ENCODE measurements at places on chromosomes 12 and 14. TPM values are rescaled to one million over a fixed set of nuclear protein-coding genes. Genes with fewer than 3 reads are reported as not detected.
A peak's percentile ranks its signal among the peaks of the same experiment; 100 is the strongest.

- peak; percentile 74 for DNase-seq
These were observed 662 bp upstream of the ATP2A2 start for GRCh38 chr12:110280392-110280778.

- DNase-seq: no peak
These were observed 82.2 kb downstream of the PPP2R5C start for GRCh38 chr14:101843665-101844064.

DNA sequence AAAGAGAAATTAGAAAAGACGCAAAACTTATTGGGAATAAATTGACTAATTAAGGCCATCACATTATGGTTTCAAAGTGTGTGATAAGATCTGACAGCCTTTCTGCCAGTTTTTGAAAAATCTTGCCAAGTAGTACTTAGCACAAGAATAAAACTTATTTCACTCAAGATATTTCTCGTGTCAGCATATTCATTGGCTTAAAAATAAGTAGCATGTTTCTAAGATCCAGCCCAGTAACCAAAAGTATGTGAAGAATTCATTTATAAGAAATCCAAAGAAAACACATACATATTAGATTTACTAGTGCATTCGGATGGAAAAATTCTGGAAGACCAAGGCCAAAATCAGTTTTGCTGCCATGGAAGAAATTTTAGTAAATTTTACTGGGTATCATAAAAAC, 1135.0 kb downstream of the GALC start:
- DNase-seq: no peak

DNA sequence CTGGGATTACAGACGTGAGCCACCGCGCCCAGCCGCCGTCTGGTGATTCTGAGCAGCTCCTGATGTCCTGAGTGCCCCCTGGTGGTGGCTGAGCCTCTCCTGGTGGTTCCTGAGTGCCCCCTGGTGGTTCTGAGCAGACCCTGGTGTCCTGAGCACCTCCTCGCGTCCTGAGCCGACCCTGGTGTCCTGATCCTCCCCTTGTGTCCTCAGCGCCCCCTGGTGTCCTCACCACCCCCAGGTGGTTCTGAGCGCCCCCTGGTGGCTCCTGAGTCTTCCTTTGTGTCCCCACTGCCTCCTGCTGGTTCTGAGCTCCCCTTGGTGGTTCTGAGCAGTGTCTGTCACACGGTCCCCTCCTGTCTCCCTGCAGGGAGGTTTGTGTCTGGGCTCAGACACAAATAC, 1304.9 kb downstream of the TMEM121 start:
- peak; percentile 3 for DNase-seq

DNA sequence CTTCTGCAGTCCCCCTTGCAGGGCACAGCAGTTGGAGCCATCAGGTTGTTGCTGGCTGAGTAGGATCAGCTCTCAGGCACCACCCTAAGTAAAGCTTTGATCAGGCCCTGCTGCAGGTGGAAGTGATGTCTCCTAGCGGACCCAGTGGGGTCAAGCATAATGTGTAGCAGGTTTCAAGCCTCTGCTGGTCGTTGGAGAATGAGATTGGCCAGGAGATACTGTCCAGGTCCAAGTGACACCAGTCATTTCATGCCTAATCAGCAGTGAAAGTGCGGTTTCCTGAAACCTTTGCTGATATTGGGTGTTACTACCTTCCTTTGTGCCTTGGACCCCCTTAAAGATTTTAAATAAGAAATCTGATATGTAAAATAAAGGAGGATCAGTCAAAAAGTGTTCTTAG, 72.6 kb downstream of the SUSD6 start:
- DNase-seq: no peak

DNA sequence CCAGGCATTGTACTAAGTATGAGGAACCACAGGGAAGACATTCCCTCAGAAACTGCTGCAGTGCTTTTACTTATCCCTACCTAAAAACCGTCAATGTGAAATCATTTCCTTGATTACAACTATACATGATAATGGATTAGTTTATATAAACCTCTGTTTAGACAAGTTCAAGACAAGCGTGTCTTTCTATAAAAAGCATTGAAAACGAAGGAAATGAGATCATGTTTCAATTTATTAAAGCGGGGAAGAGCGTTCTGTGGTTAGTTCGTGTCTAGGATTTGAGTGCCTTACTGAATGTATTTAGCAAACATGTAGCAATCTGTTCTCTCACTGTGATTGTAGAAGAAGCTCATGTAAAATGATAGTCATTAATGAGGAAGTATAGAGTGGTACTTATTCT, 37.5 kb downstream of the GALC start:
- DNase-seq: no peak

DNA sequence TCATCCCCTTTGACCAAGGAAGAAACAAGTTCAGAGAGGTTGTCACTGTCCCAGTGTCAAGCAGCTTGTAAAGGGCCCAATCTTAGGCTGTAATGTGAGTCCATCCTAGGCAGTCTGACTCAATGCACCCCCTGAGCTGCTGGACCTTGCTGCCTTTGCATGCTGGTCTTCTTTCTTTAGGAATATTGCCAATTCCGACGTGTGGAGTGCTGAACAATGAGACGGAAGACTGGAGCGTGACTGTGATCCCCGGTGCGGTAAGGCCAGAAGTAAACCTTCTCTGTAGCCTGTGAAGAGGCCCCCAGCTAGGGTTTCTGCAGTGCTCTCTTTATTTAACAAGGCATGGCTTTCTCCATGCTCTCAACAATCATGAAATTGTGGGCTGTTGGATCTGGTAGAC, 963 bp downstream of the TCTN2 start:
- no peak for DNase-seq

DNA sequence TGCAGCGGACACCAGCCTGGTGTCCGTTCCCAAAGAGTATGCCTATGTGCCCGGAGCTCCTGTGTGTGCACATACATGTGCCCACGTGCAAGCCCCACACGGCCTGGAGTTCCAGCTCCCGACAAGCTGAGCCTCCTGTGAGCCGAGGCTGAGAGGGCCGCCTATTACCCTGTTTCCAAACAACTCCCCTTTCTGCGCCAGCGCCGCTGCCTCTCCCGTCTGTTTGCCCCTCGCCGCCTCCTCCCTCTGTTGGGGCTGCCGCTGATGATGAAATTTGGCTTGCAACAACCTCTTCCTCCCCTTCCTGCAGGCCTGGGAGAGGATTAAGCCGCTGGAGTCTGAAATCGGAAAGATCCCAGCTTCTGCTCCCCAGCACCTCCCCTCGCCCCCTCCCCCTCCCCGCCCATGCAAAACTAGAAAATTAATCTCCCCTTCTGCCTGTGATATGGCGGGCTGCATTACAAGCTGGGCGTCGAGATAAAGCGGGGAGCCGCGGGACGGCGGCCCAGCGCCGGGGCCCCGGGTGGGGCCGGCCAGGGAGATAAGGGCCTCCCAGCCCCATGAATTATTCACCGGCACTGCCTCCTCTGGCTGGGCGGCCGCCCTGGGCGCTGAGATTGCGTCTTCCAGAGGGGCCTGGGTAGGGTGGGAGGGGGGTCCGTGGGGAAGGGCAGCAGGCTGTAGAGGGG, 6.8 kb upstream of the ASIC1 start:
- DNase-seq: no peak

GRCh38 chr12:16453319-16453718, 105.9 kb downstream of the MGST1 start:
- DNase-seq: no peak

DNA sequence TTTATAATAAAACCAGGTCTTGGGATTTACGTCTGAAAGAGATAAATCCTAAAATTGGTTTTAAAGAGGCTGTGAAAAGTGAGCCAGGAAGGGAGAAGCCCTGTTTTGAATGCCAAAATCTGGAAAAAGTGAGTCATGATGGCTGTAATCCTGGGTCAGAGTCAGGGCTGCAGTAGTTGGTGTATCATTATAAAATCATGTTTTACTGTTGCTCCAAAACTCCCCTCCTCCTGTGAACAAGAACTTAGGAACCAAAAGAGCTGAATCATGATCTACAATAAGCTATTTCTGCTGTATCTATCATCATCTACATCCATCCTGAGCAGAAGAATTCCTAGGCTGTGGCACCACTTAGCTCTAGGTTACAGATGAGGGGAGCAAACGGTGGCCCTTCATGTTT, 79.3 kb downstream of the LMO3 start:
- no peak for DNase-seq

GRCh38 chr12:121295746-121296617, 527 bp downstream of the CAMKK2 start:
- DNase-seq: peak; percentile 37

- DNase-seq: no peak
These were observed 109.7 kb downstream of the CRADD start for GRCh38 chr12:93786656-93787397.

DNA sequence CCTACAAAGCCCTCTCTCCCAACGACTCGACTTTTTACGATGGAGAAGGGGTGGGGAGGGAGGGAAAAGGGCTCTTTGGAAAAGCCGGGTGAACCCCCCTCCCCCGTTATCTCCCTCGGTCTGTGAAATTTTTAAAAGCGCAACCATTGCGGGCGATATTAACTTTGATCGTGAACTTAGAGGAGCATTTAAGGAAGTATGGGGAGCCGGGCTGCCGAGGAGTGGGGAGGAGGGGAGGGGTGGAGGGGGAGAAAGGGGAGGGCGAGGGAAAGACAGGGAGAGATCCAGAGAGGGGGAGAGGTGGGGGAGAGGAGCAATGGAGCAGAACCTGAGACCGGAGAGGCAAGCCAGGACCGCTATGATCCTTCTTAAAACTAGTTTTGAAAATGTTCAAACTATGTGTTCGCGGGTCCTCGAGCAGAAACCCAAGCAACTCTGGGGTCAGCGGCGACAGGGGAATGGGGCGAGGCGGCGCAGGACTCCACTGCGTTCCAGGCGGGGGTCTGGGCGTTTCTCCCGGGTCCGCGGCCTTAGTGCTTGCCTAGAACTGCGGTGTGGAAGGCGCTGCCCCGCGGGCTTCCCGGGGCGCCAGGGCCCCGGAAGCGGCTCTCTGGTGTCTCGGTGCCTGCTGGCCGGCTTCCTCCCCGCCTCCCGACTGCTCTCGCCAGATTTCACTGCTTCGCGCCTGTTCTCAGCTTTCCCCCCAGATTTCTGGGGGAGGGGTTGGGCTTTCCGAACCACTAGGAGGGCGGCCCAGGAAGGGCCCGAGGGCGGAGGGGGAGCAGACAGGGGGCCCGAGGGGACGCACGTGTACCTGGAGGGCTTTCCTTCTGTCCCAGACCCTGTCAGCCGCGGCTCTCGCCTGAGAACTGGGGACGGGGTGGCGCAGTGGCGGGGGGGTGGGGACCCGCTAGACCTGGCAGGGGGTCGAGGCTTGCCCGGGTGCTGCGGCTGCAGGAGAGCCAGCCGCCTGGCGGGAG, at the start of gene HOTAIR:
Gene HOTAIR (minus strand): TSS at position 871 of the 980 bp plus-strand sequence.
- no peak for DNase-seq

- no peak for DNase-seq
These were observed 726.2 kb downstream of the SLC6A15 start for GRCh38 chr12:84186433-84186832.

GRCh38 chr12:7142056-7142644, 12.0 kb downstream of the CLSTN3 start:
- peak; percentile 60 for DNase-seq

GRCh38 chr14:50335989-50336824, 24.1 kb downstream of the DMAC2L start:
- DNase-seq: no peak

- peak; percentile 62 for DNase-seq
These were observed 769 bp upstream of the ZNF740 start for GRCh38 chr12:53179687-53180219.

DNA sequence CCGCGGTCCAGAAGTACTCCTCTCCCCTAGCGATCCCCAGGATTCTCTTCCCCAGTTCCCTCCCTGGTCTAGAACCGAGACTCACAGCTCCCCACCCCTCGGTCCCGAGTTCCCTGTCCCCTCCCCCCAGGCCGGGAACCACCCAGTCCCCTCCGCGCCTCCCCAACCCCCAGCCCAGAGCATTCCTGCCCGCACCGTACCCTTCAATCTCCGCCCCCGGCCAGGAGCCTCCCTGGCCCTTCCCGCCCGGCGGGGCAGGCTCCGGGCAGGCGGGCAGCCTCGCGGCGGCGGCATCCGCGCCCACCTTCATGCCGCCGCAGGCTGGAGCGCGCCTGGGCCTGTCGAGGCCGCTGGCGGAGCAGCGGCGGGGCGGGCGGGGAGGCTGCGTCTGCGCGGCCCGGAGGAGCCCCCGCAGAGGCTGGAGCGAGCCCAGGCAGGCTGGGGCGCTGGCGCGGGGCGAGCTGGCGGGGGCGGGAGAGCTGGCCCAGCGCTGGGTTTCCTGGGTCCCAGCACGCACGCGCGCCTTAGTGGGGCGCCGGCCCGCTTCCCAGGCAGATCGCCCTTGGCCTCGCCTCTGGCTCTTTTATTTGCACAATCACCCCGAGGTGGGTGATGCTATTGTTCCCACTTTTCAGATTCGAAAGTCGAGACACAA, 22.2 kb upstream of the GPR132 start:
- DNase-seq: peak; percentile 8

- no peak for DNase-seq
These were observed 92.3 kb upstream of the SCAF11 start for GRCh38 chr12:46082490-46083200.

DNA sequence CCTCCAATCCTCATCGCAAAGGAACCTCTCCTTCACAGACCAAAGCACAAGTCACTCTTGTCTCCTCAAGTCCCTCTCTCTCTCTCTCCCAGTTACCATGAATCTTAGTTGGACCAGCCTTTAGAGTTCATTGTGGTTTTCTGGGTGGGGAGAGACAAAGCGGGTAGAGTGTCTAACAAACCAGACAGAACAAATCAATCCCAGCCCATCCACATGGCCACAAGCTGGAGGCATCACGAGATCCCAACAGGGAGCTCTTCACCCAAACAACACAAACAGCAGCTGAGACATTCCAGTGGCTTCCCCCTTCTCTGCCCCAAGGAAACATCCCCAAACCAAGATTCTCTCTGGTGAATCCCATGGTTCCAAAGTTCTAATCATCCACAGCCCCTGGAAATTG, 22.4 kb downstream of the ACTN1 start:
- DNase-seq: no peak

DNA sequence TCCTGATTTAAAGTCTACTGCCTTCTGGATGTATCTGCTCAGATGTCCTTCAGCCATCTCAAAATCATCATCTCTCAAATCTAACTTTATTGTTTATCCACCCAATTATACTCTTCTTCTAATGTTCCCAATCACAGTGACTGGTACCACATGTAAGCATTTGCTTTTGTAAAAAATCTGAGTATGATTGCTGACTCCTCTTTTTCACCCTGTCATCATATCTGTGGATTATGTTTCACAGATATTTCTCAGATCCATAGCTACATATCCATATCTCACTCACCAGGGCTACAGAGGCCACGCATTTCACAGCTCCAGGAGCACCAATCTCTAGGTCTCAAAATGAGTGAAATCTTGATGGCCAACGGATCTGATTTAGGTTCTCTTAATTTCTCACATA, 76.1 kb downstream of the DHRS2 start:
- DNase-seq: no peak

GRCh38 chr14:103221781-103222358, 98.6 kb downstream of the TNFAIP2 start:
- DNase-seq: no peak

The NDRG2 gene
- total RNA-seq: 16.0 TPM

The ZC3H10 gene
- total RNA-seq: 4.1 TPM

The GPR135 gene
- 0.83 TPM for total RNA-seq

The BHLHE41 gene
- 79.8 TPM for total RNA-seq

The GYS2 gene
- not detected for total RNA-seq

The HELB gene
- 2.1 TPM for total RNA-seq

The SPTB gene
- total RNA-seq: under 0.01 TPM

All from HT-29 (cell line).